GM18507 (cell line): ENCODE measurements at places on chromosomes 4 and X.
A peak's percentile ranks its signal among the peaks of the same experiment; 100 is the strongest.

DNA sequence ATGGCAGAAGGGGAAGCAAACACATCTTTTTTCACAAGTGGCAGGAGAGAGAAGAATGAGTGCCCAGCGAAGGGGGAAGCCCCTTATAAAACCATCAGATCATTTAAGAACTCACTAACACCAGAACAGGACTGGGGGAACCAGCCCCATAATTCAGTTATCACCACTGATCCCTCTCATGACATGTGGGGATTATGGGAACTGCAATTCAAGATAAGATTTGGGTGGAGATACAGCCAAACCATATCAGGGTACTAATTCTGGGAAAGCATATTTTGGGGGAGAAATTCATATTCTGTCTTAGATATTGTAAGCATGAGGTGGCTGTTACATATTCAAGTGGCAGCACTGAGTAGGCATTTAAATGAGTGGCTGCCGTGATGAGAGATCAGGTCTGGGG is 87.8 kb downstream of the RAPGEF2 start:
- no peak for DNase-seq

DNA sequence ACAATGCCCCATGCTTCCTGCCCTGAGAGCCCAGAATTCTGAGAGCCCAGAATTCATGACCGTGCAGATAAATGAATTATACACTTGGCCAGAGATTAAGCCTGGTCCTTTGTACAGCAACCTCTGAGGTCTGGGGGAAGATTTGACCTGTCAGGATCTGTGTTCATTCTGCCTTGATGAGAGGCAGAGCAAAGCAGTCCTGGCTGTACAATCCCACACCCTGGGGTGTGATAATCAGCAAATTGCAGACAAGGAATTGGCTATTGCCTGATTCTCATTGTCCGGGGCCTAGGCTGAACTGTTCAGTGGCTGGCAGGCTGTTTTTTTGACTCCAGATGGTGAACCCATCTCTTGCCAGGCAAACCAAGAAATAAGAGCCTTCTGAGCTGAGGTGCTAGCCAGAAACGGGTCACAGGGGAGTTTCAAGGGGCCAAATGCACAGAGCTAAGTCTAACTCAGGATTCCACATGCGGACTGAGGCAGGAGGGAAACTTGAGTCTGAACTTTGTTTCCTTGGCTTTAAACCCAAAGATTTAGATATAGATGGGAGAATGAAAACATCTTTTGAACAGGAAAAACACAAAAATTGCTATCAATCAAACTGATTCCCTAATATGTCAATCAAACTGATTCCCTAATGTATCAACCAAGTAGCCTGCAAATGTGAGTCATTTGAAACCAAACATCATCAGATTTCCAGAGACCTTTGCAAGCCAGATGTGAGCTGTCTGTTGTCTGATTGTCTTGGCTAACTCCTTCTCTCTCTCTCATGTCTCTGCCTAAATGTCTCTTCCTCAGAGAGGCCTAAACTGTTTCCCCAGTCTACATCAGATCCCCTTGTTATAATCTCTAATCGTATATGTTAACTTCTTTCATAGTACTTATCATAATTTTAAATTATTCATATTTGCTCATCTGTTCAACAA is 159.3 kb downstream of the ATG4A start:
- DNase-seq = no peak

DNA sequence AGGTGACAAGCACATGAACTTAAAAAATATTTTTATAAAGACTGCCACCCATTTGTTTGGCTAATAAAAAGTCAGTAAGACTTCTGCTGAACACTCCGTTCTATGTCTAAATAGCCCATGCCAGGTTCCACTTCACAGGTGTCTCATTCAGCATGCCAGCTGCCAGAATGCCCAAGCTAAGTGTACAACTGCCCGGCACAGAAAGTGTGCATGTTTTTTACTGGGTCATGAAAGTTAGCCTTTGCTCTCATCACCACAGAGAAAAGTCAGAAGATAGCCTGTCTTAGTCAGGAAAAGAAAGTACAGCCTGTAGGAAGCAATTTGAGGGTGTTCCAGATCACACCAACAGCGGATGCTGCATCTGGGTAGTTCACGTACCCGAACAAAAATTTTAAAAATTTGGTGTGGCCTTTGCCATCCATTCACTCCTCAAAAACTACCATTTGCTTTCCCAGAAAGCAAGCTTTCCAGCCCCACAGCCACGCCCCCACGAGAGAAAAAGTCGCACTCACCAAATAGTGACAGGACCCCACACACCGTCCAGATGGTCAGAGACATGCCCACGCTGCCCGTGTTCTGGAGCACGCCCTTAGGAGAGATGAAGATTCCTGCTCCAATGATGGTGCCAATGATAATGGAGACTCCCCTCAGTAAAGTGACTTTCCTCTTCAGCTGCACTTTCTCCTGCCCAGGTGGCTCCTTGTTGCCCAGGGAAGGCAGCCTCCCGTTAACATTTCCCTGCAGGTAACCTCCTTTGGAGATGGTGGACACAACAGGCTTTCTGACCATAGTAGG is 671 bp downstream of the SLC7A11 start:
- no peak for DNase-seq

DNA sequence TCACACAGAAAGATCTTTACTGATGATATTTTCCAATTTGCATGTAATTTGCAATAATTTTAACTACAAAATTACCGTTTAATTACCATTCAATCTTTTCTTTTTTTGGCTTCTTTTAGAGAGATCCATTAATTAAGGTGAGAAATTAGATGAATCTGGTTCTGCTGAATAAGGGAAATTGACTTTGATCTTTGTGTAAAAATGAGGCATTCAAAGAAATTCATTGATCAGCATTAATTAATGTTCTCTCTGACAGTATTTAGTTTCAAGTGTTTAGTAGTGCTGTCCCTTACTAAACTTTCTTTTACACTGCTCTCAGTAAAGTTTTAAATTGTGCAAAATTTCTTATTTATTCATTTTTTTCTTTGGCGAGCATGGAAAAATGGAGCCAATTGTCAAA is 97.2 kb upstream of the KCTD8 start:
- no peak for DNase-seq

GRCh38 chr4:71604785-71605184 is 179.1 kb downstream of the GC start:
- DNase-seq = peak; percentile 1

DNA sequence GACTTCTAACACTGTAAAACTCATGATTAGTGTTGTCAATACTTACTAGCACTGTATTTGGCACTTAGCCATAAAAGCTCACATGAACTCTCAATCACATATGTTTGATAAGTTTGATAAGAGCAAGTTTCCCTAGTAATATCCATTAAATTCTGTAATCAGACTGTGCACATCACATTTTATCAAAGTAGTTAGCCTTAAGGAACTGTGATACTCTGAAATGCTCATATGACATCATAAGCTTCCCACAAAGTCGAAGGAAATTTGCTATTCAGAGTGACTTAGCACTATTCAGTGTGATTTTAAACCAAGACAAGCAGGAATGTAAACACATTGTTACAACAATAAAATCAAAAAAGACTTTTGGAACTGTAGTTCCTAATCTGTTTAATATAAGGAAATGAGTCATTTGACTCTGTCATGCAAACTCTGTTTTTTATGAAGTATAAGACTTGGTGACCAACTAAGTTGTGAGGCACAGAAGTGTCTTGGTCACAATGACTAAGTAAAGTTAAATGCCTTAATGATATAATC is 6.7 kb downstream of the SLC7A11 start:
- DNase-seq = no peak
